ENCODE measurements at places on chromosomes 16 and 17.

- no peak for DNase-seq
These were observed 31.5 kb downstream of the USP43 start for GRCh38 chr17:9676820-9677310.

- DNase-seq: no peak
These were observed 12.2 kb downstream of the MYH13 start for GRCh38 chr17:10360578-10360977.

DNA sequence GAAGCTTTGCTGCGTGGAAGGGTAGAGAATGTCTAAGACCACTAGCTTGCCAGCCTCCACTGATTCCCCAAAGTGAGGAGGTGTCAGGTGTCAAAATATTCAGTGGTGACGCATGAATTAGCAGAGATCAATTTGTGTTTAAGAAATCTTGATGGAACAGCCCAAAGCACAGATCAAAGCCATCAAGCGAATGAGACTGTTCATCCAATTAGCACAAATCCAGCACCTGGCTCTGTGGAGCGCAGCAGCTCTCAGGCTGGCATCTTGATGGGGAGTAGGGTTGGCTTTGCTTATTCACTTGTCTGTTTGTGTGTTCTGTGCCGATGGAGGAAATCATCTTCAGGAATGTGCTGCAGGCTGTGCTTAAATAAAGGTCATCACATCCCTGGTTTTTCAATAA, 456.8 kb upstream of the CCL2 start:
- DNase-seq: no peak

DNA sequence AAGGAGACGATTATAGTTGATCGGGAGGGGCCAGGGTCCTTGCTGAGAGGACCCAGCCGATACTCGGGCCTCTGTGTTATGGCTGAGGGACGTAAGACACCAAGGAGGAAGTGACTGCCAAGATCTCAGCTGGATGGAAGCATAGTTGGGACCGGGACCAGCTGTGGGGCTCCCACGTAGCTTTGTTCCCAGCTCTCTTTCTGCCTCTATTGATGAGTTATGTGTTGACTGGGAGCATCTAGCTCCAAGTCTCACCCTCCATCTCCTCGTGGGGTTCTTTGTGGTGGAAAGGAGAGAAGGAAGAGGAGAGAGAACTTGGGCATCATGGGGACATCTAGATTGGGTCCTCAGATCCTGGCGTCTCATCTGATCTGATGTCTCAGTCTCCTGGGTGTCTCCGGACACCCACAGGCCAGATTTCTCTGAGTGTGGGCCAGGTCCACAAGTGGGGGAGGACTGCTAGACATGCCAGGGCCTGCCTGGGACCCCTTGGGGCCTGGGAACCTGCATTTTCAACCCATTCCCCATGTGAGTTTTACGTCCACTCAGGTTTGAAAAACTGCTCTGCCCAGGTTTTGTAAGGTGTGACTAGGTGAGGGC, 1.0 kb downstream of the MGRN1 start:
- no peak for DNase-seq

DNA sequence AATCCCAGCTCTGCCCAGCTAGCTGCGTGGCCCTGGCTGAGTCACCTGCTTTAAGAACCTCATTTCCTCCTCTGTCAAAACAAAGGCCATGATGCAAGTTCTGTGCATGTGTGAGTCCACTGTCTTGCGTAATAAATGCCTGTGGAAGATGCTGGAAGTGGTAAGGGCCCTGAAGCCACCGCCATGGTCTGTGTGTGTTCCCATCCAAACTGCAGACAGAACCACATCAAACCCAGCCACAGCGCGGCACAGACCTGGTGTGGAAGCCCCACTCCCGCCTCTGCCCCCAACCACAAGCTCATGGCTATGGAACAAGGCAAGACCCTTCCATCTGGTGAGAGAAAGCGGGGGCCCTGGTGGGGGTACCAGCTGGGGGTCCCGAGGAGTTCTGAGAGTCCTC, 26.0 kb downstream of the NECAB2 start:
- no peak for DNase-seq

- DNase-seq: no peak
These were observed 392.2 kb downstream of the UTP18 start for GRCh38 chr17:51652529-51652928.

- DNase-seq: no peak
These were observed 1.7 kb upstream of the KPNA2 start for GRCh38 chr17:68033636-68034451.

DNA sequence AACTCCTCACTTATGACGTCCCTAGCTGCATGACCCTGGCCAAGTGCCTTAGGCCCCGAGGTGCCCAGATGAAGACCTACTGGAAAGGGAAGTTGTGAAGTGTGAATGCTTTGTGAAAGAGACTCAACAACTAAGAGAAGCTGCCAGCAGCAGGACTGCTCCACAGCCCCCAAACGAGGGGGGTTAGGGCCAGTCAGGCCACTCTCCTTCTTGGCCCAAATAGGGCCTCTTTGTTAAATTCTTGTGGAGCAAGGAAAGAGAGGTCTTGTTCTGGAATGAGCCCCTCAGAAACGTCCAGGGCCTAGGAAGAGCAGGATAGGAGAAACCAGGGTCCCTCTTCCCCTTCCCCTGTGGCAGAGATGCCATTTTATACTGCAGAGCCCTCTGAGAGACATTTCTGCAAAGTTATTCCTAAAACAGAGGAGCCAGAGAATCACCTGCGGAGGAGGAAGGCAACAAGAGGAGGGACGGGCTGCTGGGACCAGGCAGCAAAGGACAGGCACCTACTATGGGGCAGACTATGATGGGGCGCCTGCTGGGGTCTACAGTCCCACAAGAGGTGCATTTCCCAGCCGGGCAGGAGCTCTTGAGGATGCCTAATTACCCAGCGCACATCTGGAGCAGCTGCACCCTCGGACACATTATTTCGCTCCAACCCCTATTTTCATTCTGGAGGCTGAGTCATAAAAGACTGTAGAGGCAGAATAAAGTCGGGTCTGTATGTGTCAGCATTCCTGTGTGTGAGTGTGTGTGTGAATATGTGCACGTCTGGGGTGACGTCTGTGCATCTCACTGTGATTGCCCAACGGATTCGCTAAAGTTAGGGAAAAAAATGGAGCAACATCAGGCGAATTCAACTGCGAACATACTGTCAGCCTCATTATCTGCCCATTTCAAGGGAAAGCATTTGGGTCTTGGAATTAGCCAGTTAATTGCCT, 11.4 kb upstream of the HOXB9 start:
- no peak for DNase-seq

DNA sequence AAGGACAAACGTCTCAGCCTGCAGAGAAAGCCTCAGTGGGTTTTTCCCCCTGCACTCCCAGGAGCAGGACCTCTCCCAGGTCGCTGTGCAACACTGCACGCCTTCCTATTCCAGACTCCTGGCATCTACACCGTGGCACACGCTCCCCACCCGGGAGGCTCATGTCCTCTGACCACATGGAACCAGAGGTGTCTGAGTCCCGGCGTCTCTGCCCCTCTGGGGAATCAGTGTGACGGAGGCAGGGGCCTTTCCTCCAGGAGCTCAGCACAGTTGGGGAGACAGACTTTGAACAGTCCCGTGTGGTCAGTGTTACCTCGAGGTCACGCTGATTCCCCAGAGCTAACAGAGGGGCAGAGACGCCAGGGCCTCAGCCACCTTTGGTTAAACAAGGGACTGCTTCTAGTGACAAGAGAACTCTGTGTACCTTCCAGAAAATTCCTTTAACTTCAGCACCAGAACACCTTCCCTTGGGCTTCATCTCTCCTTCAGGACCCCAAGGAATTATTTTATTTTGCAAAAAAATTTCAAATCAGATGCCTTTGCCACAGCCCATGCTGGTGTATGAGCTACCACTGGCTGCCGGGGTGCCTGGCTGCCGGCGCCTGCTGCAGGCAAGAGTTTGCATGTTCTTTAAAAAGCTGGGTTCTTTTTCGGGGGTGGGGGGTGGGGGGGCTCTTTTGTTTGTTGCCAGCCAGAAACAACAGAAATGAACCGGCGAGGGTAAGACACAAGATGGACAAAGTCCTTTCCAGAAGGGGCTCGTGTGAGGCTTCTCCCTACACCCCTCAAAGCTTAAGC, 6.6 kb downstream of the CANT1 start:
- DNase-seq: no peak

DNA sequence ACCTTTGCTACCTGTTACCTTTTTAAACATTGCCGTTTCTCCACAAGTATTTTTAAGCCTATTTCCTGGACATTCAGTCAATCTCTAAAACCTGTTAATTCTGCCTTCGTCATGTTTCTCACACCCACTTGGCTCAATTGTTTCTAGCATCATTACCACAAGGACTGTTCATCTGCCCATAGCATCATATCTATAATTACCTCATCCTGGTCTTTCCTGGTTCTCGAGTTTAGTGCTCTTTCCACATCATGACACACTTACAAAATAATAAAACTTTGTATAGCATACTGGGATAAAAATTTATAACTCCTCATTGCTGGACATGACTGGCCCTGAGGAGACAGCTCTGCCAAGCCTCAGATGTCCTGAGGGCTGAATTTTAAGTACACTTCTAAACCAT, 104.8 kb downstream of the CYB561 start:
- DNase-seq: no peak

DNA sequence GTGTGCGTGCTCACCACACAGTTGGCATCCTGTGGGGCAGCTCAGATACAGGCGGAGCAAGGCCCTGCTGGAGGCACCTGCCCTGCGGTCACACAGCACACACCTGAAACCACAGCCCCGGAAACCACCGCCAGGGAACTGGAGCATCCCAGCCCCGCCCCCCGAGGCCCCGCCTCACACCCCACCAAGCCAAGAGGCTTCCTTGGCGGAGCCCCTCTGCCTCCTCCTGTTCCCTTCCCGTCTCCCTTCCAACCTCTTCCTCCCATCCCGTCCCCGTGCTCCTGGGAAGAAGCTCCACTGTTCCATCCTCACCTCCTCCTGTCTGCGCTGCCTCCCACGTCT, 205.5 kb downstream of the NTN1 start:
- DNase-seq: no peak

DNA sequence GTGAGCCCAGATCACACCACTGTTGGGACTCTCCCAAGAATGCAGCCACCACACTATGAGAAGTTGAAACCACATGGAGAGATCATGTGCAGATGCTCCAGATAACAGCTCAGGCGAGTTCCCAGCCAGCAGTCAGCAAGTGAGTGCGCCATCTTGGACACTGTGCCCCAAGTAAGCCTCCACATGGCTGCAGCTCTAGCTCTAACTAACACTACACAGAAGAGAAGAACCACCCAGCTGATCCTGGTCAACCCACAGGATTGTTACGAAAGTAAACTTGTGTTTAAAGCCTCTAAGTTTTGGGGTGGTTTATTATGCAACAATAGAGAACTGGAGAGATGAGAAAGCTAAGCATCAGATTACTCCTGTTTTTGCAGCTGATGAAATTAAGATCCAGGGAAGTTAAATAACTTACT, 25.8 kb downstream of the SLC38A7 start:
- DNase-seq: no peak

DNA sequence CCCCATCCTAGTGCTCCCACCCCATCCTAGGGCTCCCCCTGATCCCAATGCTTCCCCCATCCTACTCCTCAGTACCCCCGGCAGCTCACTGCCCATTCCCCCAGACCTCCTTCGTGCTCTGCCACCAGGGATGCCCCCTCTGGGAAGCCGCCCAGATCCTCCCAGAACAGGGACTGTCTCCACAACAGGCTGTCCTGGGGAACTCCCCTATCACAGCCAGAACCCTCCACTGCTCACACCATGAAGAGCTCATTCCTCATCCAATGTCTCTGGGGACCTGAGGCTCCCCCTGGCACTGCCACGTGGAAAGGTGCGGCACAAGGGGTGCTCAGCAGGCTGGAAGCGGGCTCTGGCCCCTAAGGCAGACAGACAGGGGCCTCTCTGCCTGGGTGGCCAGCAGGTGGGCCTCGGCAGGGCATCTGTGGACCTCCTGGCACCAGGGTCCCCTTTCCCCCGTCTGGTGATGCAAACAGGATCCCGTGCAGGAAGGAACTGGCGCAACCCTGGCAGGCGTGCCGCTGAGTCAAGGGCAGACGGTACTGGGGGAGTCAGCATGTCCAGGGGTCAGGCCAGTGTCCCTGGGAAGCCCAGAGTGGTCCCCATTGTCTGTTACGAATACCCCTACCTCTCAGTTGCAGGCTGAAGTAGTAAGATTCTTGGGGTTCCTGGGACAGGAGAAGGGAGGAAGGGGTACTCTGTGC, 14.8 kb upstream of the PVALEF start:
- no peak for DNase-seq

DNA sequence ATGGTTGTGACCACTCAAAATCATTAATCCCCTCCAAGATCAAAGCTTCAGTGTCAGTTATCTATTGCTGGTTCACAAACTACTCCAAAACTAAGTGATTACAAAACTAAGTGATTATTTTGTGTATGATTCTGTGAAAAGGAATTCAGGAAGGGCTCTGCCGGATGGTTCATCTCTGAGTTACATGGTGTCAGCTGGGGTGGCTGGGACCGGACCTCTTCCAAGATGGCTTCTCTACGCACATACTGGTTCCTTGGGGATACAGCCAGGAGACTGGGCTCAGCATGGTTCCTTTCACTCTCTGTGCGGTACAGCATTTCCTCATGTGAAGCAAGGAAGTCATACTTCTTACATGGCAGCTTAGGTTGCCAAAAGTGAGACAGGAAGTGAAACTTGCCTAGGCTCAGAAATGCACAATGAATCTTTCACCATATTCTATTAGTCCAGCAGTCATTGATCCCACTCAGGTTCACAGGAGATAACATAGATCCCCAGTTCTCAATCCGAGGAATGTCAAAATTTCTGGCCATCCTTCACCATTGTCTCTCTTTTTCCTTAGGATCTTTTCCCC, 97.9 kb upstream of the IRX6 start:
- DNase-seq: no peak

DNA sequence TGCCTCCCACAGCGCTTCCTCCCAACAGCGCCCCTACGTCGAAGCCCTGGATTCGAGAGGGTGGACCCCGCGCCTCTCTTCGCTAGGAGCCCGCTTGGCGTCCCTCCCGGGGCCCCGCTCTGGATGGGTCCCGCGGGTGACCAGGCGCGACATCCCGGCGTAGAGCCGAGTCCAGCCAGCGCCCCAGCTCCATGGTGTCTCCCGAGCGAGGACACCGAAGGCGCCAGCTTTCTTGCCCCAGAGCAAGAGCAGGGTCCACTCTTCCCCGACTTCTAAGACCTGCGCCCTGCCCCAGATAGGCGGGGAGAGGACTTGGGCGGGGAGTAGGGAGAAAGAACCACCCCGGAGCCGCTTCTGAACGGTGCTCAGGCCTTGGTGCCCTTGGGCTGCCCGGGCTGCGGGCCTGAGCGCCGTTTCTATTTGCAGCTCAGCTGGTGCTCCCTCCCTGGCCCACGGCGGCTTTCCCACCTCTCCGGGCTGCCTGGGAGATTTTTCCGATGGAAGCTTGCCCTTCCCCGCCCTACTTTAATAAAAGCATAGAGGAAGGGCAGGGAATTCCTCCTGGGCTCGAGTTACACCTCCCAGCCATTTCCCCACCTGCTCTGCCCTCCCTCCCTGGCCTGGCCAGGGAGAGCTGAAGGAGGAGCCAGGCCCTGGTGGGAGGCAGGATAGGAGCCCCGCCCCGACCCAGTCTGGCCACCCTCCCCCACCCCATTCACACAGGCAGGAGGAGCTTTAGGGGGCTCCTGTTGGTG, 1.8 kb downstream of the MMP15 start:
- no peak for DNase-seq
